ENCODE measurements at places on chromosomes 6 and 20.

- DNase-seq = no peak
Measured at GRCh38 chr6:36029464-36029863, 1.9 kb downstream of the MAPK14 start.

DNA sequence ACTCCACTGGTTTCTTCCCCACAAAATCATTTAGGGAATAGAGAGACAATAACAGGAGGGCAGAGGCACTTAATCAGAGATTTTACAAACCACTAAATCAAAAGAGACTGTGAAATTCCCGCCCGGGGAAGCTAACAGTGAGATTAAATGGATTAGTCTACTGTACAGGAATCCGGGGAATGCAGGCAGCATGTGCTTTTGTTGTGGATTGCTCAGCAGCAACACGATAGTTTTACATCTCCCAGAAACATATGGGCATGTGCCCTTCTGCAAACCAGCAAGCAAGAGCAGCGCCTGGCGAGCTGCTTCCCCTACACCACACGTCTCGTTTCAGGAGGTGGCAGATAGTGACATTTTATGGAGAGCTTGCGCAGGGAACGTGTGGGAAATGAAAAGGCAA lies 382.3 kb downstream of the CD83 start:
- DNase-seq = no peak

GRCh38 chr20:23970049-23970448 lies 18.5 kb downstream of the GGTLC1 start:
- DNase-seq = no peak

- no peak for DNase-seq
Measured at GRCh38 chr20:35856866-35857265, 85.1 kb downstream of the PHF20 start.

- no peak for DNase-seq
Measured at GRCh38 chr6:127397729-127398630, 54.6 kb upstream of the ECHDC1 start.

DNA sequence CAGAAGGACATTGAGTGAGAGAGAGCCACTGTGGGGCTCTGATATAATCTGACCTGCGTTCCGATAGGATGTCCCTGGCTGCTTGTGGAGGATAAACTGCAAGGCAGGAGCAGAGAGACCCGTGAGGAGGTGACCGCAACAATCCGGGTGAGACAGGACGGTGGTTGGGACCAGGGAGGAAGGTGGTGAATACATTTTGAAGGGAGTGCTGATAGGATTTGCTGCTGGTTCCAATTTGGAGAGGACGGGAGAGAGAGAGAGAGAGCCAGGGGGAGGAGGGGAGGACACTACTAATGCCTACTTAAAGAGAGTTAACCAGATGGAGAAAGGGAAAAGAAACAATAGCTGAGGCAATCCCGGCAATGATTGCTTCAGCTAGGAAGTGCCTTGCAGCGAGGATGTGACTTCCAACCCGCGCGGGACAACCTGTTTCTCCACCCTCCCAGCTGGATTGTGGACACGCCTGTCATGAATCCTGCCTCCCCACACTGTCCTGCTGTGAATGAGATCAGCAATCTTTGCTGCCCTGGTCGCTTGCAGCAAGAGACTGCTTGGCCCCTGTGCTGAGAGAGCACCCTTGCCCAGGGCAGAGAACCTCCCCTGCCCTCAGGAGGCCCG lies 199.0 kb upstream of the KCNG1 start:
- DNase-seq = no peak

- no peak for DNase-seq
Measured at GRCh38 chr6:39615622-39616021, 109.6 kb downstream of the KIF6 start.

GRCh38 chr20:20289331-20289730 lies 78.6 kb upstream of the INSM1 start:
- DNase-seq = no peak

DNA sequence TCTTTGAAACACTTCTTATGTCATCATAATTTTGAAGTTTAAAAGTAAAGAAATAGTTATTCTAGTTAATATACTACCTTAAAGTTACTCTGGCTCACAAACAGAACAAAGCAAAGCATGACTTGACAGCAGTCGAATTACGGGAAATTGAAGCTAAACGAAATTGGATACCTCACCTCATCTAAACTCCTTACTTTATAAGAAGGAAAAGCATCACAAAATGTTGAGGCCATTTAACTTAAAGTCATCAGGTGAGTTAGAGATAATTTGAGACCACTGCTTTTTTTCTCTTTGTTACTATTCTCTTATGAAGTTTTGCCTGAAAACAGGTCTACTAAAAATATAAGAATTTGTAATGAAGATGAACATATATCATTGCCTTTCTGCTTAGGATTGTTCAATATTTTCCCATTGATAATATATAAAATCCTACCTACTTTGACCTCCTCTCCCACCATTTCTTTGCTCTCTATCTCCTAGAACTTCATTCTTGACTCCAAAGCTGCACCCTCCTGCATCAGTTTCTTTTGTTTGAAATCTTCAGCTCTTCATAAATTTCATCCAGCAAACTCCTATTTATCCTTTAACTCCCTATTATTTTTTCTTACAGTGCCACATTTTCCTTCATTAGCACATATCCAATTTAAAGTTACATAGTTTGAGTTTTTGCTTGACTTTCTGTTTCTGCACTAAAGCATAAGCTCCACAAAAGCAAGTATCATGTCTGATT lies 510.7 kb upstream of the ZNF337 start:
- no peak for DNase-seq

DNA sequence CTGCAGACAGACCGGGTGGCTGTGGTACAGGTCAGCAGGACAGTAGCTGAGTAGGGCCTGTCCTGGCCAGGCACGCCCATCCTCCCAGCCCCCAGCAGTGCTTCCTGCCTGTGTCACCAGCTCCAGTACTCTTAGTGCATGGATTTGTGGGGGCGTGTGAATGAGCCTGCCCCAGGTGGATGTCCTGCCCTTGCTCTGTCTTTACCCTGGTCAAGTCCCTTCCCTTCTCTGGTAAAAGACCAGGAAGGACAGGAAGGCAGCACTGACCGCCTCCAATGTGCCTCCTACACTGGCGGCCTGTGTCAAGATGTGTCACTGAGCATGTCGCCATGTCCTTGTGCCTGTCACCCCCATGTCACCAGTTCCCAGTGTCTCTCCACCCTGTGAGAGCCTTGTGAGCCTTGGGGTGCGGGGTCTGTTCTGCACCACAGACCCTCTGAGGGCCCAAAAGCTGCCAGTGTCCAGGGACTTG lies 11.9 kb downstream of the TEAD3 start:
- no peak for DNase-seq

DNA sequence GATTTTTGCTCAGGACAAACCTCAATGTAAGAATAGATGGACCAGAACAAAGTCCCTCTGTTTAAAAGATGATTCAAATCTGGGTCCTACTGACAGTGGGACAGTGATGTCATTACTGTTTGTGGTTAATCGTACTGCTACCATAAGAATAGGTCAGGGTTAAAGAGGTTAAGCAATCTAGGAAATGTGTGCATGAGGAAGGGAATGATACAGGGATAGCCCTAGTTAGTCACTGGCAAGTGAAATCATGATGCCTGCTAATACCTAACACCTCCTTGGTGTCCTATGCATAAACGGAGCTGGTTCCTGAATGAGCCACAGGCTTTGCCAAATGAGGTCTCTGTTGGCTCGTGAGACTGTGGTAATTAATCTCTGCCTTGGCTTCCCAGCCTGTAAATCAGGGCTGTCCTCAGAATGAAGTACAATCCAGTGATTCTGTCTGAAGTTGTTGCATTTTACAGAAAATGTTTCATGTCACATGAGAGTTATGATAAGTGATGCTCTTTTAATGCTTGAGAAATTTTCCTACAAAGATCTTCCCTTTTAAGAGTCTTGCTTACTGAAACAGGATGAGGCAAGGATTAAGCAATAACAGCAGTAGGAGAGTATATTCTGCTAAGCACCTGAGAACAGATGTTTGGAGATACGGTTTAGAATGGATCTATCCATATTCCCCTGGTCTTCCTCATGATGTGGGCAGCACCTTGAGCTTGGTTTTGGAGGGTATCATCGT lies 3.8 kb downstream of the MEP1A start:
- no peak for DNase-seq

DNA sequence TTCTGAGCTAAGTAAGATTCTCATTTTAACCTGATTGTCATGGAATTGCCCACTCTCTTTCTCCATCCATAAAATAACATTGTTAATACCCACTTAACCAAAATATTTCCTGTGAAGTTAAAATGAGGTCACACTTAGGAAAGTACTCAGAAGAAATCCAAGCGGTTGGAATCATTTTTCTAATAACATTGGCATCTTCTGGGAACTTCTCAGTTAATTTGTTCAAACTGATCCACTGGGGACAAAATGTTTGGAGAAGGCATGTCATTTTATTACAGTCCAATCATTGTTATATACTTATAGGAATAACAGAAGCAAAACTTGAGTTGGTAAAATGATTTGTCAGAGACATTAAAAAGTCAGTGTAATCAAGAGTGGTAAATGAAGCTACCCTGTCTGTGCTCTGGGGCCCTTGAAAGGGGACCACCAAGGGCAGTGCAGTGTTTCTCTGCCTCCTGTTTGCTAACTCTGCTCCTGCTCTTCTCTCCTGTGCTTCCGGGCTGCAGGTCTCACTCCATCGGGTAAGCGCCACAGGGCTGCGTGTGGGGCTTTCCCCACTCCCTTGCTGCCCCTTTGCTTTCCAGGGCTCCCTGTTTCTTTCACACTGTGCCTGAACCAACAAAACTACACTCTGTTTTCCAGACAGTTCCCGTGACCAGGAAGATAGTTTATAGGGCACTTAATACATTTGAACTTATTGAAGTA lies 50.1 kb downstream of the HDDC2 start:
- peak; percentile 19 for DNase-seq

DNA sequence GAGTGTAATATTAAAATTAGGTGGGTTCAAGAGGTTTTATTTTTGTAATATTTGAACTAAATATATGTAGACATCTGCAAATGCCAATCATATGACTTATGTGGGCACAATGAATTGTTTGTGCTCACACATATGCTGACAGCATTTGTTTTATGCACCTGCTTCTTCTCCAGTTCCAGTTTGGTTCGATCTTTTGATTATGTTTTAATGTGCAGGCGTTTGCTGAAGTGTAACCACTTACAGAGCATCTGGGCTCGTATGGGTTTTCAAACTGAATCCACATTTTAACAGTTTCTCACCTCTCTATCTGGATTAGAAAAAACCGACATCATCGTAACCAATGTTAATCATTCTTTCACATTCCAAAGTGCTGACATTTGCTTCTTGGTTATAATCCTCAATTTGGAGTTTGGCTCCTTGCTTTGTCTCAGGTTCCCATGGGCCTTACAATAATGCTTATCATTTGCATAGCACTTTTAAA lies 129.1 kb upstream of the SPACA1 start:
- DNase-seq = no peak

GRCh38 chr20:6006603-6006949 lies 47.3 kb downstream of the LRRN4 start:
- DNase-seq = no peak

DNA sequence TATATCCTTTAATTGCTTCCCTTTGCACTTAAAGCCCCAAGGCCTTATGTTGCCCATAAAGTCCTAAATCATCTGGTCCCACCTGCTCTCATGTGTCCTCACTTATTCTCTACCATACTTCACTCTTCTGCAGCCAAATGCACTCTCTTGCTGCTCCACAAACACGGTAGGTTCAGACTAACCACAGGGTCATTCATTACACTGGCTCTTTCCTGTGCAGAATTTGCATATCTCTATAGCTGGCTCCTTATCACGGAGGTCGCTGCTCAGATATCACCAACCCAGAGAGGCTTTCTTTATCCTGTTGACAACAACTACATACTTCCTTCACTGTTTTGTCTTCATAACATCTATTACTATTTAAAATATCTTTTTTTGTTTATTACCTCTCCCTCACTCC lies 86.8 kb downstream of the MOXD1 start:
- no peak for DNase-seq

- no peak for DNase-seq
Measured at GRCh38 chr20:22423190-22423832, 161.1 kb downstream of the FOXA2 start.

GRCh38 chr6:116764961-116765841 lies at the start of gene FAM162B:
Gene FAM162B (minus strand): TSS chr6:116765719. CDS start chr6:116765576, 143 bp downstream.
- no peak for DNase-seq

DNA sequence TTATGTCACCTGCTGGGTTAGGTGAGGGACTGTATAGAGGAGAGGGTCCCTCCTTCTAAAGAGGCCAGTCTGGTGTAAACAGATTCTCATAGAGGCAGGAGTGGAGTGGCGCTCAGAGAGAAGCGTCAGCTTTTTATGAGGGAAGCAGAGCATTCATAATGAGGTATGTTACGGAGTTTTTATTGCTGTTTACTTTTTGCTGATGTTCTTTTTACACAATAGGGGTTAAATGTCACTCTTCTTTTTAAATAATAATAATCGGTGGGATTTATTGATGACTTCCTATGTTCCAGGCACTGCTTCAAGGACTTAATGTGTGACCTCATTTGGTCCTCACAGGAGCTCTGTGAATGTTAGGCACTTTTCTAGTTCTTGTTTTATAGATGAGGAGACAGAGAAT lies 79.9 kb downstream of the L3MBTL3 start:
- no peak for DNase-seq

- DNase-seq = no peak
Measured at GRCh38 chr6:88538130-88538706, 372.1 kb upstream of the CNR1 start.

GRCh38 chr6:21396313-21396712 lies 197.2 kb upstream of the SOX4 start:
- DNase-seq = no peak

- no peak for DNase-seq
Measured at GRCh38 chr20:41369673-41370072, 3.1 kb upstream of the EMILIN3 start.

DNA sequence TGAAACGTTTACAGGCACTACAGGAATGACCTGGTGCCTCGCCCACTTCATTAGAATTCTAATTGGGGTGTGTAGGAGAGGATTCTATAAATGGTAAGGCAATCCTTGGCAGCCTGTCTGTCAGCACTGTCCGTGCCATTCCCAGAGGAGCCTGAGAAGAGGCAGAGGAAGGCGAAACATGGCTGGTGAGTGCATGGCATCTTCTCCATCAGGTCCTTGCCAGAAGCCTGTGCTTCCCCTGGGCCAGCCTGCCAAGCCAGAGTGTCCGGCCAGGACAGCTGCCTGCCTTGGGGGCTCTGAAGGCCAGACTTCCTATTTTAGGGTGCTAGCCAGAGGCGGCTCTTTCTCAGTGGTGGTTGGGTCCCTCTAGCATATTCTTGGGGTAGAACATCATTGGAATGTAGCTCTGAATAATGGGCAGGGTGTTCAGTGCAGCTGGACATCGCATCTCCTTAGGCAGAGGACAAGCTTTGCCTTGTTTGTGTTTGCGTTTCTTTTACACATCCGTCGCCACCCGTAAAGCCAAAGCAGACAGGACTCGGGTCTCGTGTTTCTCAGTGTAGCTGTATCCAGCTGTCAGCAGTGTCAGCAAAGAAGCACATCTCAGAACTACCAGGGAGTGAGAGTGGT lies at the start of gene TGM3:
TSS of gene TGM3 (plus strand) at position 116 of the 630 bp plus-strand sequence. CDS start at position 179, 63 bp downstream.
- no peak for DNase-seq

- no peak for DNase-seq
Measured at GRCh38 chr6:117642976-117643375, 32.3 kb upstream of the NUS1 start.

GRCh38 chr6:46704562-46704961 lies 16.9 kb downstream of the TDRD6 start:
- DNase-seq = peak; percentile 16

- no peak for DNase-seq
Measured at GRCh38 chr6:27558028-27558724, 85.3 kb upstream of the ZNF184 start.

All from T-helper 2 cell (primary cell).